ENCODE measurements at places on chromosomes 7 and 10.

DNA sequence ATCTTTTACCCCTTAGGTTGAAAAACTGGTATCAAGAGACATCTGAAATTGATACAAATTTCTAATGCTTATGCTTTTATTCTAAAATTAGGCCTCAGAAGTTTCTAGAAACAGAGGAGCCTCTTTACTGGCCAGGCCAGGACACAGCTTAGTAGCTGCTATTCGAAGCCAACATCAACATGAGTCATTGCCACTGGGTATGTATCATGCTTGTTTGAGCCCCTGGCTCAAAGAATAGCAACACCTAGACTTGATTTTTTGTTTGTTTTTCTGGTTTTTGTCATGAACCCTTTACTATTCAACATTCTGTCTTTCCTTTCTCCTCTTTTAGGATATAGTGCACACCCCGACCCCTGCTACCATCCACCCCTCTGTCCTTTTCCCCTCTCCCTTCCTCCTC lies 90.9 kb upstream of the STK17A start:
- DNase-seq: no peak

- DNase-seq: no peak
Observed at GRCh38 chr10:82609845-82610244, 734.9 kb downstream of the NRG3 start.

DNA sequence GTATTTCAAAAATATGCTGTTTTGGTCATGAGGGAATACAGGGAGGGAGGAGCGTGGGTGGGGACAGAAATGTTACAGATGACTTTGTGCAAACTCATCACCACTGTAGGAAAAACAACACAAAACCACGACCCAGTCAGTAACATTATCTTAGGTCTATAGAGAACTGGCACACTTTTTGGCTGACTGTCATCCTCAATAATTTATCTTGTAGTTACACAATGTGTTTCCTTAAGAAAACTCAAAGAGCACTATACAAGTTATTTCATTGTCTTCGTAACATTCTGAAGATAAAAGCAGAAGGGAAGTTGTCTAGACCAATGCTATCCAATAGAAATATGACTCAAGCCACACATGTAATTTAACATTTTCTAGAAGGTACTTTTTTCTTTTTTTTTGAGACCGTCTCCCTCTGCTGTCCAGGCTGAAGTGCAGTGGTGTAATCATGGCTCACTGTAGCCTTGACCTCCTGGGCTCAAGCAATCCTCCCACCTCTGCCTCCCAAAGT lies 16.9 kb upstream of the CDK14 start:
- no peak for DNase-seq

GRCh38 chr7:117072620-117073118 lies 119.4 kb downstream of the ST7 start:
- no peak for DNase-seq

GRCh38 chr7:158494643-158495042 lies 93.0 kb downstream of the PTPRN2 start:
- DNase-seq: no peak

GRCh38 chr7:17646253-17646956 lies 293.9 kb downstream of the SNX13 start:
- no peak for DNase-seq

- no peak for DNase-seq
Observed at GRCh38 chr10:60149003-60149402, 240.7 kb downstream of the ANK3 start.

DNA sequence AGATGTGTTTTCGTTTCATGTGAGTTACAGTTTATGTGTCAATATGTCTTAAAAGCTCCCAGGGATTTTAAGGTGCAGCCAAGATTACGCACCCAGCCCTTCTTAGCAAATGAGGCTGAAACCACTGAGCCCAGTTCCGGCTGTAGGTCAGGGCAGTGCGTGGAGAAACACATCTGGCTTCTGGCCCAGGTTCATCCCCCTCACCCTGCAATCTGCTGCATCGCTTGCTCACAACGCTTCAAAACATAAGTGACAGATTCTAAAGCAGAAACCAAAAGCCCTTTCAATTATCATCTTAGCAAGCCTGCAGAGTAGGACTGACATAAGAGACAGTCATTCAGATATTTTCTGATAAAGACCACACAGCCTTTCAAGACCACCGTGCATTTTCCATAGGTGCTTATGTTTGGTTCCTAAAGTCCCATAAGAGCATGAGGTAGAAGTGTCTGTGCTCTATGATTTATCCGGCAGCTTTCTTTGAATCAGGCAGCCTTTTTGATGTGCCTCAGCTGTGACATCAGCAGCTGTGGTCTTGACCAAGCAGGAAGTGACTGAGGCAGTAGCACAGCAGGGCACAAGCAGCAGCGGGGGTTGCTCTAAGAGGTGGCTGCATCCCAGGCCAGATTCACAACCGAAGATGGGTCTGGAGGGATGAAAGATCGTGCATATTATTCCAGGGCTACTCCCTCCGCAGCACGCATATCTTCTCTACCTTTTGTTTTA lies 72.1 kb upstream of the LYZL2 start:
- peak; percentile 30 for DNase-seq

DNA sequence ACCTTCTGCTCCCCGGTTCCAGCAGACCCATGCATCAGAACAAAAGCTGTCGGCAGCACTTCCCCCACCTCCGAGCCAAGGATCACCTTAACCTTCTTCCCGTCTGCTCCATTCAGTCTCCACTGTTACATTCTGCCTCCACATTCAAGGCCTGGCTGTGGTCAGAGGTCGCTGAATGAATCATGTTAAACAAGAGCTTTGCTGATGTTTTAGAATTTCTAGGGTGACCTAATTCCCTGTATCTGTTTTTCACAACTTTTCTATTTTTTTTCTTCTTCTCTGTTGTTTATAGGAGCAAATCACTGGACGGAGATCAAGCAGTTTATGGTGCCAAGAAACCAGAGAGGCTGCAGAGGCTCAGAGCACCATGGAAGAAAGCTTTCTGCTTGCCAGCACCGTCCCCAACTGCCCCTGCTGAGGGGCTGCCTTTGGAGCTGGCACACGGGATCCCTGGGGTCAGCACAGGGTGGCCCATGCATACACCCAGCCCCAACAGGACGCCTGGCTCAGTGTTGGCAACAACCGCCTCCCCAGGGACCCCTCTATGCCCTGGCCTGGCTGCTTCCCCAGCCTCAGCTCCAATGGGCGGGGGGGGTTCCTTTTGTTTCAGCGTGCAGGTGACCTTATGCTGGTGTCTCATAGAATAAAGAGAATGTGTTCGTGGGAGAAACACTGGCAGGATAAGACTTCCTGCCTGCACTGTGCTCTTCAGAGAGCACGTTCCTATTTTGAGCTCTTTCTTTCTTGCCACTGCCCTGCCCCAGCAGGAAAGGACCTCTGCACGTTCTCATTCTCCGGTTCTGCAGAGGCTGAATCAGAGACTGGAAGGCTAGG lies 182.7 kb upstream of the LYZL2 start:
- no peak for DNase-seq

GRCh38 chr7:37265006-37265405 lies 183.7 kb downstream of the ELMO1 start:
- DNase-seq: no peak

- no peak for DNase-seq
Observed at GRCh38 chr10:11532306-11532705, 79.1 kb downstream of the USP6NL start.

GRCh38 chr7:127678947-127679346 lies 27.0 kb downstream of the SND1 start:
- DNase-seq: no peak

GRCh38 chr7:45589915-45590678 lies 15.9 kb downstream of the ADCY1 start:
- DNase-seq: no peak

- no peak for DNase-seq
Observed at GRCh38 chr10:8144496-8144895, 90.0 kb downstream of the GATA3 start.

GRCh38 chr10:1158066-1158465 lies 101.9 kb downstream of the WDR37 start:
- no peak for DNase-seq

GRCh38 chr7:37311355-37311754 lies 137.3 kb downstream of the ELMO1 start:
- peak; percentile 43 for DNase-seq

DNA sequence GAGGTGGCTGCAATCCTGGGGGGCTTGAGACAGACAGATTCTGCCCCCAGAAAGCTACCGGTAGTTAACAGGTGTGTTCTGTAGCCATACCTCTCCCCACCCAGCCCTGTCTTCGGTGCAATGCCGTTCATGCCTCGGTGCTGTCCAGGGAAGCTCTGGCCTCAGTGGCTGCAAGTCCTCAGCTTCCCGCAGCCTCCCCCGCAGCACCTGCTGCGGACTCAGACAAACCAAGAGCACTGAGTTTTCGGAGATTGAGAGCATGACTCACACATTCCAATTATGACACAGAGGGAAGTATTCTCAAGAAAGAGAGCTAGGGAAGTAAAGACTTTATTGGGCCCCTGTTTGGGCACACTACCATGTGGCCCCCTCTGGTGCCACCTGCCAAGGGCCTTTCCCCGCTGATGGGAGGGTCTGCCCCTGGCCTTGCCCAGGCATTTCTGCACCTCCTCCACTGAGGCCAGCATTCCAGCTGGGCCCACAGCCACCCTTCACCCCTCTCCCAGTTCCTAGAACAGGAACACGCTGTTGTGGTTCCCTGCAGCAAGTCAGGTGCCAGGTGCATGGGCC lies 30.2 kb upstream of the EZH2 start:
- DNase-seq: no peak

- no peak for DNase-seq
Observed at GRCh38 chr10:77504196-77504872, 133.3 kb downstream of the KCNMA1 start.

- no peak for DNase-seq
Observed at GRCh38 chr7:116726149-116726548, 54.2 kb downstream of the MET start.

DNA sequence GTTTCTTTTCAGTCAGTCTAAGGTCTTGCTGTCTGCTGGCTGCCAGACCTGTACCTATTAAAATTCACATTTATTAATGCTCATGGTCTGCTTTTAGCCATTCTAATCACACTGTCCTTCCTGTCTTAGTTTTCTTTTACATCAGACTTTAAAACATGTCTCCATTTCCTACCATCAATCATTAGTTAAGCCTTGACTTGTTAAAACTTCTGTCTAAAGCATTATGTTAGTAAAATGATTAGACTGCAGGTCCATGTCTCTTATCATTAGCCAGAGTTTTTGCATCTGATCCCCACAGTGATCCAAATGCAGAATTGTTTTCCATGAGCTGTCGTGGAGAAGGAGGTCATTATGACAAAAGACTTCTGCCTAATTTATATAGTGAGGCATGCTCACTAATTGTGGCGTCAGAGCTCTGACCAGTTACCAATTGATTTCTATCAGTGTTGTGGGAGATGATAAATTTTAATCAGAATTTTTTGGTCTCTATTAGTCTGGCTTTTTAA lies 226.5 kb downstream of the DKK1 start:
- DNase-seq: no peak

GRCh38 chr7:130288829-130289228 lies 4.1 kb upstream of the CPA4 start:
- no peak for DNase-seq

DNA sequence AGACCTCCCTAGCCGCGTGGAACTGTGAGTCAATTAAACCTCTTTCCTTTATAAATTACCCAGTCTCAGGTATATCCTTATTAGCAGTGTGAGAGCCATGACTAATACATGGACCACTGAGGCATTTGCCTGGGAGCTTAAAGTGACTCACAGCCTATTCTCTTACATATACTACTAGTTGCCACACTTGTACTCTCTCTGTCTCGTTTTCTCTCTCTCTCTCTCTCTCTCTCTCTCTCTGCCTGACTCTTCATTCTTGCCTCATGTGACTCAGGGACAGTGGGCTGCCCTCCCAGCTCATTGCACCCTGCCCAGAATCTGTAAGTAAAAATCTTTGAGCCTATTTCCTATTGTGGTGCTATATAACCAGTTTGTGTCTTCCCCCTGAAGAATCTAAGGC lies 238.5 kb upstream of the MAGI2 start:
- no peak for DNase-seq

DNA sequence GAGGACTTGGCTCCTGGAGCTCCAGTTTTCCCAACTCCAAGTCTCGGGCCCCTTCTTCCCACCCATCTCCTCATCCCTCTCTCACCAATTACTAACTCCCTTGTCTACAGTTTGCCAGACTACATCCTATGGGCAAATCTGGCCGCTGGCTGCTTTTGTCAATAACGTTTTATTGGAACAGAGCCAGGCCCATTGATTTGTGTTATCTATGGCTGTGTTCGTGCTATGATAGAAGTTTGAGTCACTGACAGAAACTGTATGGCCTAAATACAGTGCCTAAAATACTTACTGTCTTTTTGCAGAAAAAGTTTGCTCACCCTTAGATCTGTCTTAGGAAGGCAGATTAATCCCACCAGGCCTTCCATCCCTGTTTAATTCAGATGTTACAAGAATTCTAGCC lies 71.3 kb downstream of the PIP4K2A start:
- no peak for DNase-seq

Measured in effector memory CD4-positive, alpha-beta T cell (primary cell).